ENCODE measurements at places on chromosomes 2 and 18.

DNA sequence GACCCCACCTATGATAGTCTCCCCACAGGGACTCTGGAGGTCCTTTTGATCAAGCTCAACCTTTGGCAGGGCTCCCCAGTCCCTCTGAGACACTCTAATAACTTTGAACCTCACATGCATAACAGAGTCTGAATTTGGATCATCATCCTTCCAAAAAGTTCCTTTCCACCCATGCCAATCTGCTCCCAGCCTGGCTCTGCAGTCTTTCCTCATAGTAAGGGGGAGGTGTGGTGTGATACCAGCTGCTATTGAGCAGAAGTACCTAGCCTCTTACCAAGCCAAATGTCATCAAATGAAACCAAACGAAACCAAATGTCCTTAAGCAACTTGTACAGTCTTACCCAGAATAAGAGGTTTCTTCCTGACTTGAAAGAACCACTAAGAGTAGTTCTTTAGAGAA, 36.5 kb downstream of the DTNA start:
- no peak for DNase-seq

- DNase-seq = no peak
These were observed 205.8 kb downstream of the ZNF385B start for GRCh38 chr2:179655627-179656026.

DNA sequence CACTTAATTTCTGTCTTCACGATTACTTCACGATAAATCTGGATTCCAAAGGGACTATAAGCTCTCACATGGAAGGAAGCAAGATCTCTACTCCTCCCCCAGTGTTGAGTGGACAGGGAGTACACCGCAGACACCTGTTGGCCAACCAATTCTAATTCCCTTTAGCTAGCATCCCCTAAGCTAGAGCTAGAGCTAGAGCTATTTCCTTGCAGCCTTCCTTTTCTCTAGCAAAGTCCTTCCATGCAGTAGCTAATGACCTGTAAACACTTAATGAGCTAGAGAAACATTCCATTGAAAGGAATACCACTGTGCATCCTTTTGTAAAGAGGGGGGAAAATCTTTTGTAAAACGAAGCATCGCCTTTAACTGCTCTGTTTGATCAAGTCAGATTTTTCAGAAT, 56.5 kb downstream of the BCL11A start:
- no peak for DNase-seq

GRCh38 chr2:219957820-219958219, 330.4 kb downstream of the SLC4A3 start:
- no peak for DNase-seq

GRCh38 chr2:236105955-236106607, 62.1 kb downstream of the GBX2 start:
- no peak for DNase-seq

DNA sequence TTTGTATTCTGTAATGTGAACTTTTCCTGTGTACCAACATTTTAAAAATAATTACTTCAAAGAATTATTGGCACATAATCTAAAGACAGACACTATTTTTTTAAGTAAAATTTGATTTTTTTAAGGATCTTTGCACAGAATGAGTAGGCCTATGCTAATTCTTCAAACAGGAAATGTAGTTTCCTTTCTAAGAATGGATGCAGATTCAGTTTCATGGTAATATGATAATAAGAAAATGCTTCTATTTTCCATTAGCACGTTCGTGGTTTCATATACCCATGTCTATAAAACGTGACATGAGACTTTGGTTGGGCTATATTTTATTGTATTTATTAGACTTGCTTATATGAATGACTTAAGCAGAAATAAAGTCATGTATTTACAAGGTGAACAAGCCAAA, 191.8 kb upstream of the RBBP8 start:
- DNase-seq = no peak

DNA sequence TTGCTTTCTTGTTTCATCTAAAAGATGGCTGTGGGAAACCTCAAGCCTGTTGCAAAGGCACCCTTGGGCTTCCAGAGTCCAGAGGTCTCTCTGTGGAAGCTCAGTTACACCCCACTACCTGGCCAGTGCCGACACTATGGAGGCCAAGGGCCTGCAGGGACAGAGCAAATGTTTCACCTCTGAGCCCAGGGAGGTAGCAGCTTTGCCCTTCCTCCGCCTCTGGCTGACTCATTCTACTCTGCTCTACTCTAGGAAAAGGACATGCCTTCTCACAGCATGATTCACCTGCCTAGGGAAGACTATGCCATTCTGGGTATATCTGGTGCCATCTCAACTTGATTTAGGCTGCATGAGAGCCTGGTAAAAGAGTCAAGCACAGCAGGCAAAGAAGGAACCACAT, 12.2 kb downstream of the MYOM1 start:
- no peak for DNase-seq

- no peak for DNase-seq
These were observed 205.9 kb downstream of the EIPR1 start for GRCh38 chr2:3171564-3172264.

DNA sequence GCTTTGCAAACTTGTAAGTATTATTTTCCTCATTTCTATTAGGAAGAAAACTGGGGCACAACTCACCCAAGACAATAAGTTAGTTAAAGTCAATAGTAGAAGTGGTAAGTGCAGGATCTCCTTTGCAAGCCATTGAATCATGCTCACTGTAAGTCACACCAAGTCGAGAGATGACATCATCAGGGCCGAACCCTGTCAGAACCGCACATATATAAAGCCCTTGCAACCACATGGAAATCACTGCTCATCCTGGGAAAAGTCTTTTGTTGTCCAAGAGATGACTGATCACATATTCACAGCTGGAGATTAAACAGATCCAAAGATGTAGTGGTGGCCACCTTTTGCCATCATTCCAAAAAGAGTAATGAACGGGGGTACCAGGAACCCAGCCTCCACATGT, 484.8 kb upstream of the ID2 start:
- no peak for DNase-seq

GRCh38 chr18:49553003-49553402, 8.9 kb upstream of the LIPG start:
- DNase-seq = no peak

- no peak for DNase-seq
These were observed 149.2 kb upstream of the POU3F3 start for GRCh38 chr2:104704496-104705245.

- no peak for DNase-seq
These were observed 130.6 kb upstream of the UBE2E3 start for GRCh38 chr2:180849851-180850250.

DNA sequence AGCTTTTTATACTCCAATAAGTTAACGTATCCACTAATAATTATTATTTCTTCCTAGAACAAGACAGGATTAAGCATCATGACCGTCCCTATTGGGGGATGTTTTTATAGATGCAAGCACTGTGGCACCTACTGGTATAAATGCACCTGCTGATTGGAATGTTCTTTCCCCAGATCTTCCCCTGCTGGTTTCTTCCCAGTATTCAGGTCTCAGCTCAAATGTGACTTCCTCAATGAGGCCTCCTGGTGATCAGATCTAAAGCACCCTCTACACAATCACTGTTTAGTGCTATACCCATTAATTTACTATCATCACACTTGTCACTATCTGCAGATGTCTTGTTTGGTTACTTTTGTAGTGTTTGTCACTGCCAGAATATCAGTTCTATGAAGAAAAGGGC, 3.9 kb upstream of the TYMS start:
- no peak for DNase-seq

GRCh38 chr2:189486237-189486770, 45.0 kb downstream of the WDR75 start:
- no peak for DNase-seq

DNA sequence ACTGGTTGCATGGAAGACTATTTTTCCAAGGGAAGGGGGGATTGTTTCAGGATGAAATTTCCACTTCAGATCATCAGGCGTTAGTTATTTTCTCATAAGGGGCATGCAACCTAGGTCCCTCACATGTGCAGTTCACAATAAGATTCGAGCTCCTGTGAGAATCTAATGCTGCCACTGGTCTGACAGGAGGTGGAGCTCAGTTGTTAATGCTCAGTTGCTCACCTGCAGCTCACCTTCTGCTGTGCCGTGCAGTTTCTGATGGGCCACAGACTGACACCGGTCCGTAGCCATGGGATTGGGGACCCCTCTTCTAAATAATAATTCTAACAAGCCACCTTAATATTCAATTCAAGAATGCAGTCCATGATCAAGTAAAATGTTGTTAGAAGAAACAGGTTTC, 34.9 kb downstream of the PLCL1 start:
- no peak for DNase-seq

- DNase-seq = no peak
These were observed 51.4 kb upstream of the ACYP2 start for GRCh38 chr2:54063967-54064535.

DNA sequence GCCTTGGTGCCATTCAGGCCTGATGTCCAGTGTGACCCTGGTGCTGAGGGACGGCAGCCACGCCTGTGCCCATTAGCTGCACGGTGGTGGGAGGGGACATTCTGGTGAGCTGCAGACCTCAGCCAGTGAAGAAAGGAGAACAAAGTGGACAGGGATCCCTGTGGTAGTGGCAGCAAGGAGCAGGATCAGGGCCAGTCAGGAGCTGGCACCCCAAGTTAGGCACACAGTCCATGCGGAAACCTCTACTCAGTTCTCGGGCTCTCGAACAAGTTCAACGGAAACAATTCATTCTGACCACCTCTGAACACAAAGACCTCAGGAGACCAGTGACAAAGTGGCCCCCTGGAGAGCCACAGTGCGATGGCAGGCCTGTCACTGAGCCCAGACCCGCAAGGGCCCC, 30.1 kb downstream of the COA5 start:
- DNase-seq = no peak

DNA sequence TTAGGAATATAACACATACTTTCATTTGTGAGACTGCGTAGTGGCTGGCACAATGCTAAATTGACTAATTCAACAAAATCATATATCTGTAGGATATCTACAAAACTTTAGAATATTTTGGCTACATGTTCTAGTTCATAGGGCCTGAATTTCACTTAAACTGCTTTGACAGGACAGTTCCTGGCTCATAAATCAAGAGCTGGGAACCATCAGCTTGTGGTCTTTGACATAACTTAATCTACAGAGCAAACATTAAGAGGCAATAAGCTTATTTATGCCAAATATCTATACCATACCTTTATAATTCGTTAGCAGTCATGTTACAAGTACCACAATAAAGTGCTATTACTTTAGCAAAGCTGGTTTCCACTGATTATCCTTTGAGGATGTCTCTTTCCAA, 83.5 kb downstream of the ROCK2 start:
- no peak for DNase-seq

DNA sequence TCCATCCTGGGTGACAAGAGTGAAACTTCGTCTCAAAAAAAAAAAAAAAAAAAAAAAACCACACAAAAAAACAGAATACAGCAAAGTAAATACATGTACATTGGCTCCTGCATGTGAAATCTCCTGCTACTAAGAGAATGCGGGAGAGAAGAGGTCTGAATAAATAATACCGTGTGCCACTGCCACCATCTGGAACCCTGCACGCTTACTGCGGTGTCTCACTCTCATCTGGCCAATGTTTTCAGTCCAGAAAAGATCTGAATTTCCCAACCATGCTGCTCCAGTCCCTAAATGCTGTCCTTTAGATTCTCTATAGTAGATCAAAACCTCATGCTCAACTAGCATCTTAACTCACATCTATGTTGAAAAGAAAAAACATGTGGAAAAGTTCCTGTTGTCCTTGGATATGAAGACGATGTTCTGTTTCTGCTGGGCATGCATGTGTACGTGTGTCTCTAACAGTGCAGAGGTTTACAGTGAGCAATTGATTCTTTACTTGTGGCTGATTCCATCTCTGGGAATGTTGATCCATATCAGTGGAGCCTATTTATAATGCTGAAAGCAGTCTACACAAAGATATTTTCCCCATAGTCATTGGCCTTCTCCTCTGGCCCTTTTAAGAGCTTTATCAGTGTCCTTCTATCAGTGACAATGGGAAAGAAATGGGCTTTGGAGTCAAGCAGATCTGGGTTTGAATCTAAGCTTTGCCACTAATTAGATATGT, 11.9 kb downstream of the STON1 start:
- DNase-seq = no peak

DNA sequence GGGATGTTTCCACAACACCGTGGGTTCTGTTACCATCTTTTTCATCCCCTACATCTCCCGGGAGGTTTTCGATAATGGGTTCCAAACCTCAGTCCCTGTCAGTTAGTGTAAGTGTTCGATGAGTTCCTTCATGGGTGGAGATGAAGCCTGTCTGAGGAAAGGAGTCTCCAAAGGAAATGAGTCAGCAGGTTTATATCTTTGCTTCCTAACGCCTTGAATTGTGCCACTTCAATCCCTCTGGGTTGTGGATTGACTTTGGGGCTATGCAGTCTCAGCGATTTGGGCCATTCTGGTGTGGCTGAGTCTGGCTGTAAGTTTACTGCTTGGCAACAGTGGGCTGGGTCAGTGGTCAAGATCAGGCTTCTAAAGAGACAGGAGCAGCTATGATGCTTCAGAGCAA, 1.2 kb downstream of the SERPINB5 start:
- no peak for DNase-seq

GRCh38 chr2:176873403-176873802, 339.2 kb upstream of the HNRNPA3 start:
- no peak for DNase-seq

- DNase-seq = no peak
These were observed 71.2 kb downstream of the BCL11A start for GRCh38 chr2:60482222-60482621.

GRCh38 chr2:31383471-31384153, 30.9 kb downstream of the XDH start:
- no peak for DNase-seq

DNA sequence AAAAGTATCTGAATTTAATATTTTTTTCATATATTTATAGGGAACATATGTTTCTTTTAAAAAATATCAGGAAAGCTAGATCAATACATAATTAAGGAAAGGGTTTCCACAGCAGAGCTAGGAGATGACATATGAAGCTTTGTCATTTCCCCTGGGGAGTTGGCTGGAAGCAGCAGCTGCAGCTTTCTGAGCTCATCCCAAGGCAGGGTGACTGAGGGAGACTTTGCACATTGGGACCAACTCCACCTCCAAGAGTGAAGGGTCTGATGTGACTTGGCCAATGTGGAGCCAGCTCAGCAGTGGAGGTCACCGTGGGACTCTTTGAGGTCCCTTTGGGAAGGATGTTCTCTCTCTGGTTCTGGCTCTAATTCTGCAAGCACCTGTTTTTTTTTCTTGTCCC, 315.1 kb downstream of the RDH14 start:
- DNase-seq = no peak

All from HAP-1 (cell line).